Brain microvascular endothelial cell (primary cell): ENCODE measurements at places on chromosomes 7 and 10.

- no peak for DNase-seq
Observed at GRCh38 chr7:75963381-75963995, 30.9 kb downstream of the TMEM120A start.

- no peak for DNase-seq
Observed at GRCh38 chr10:36087006-36088005, 445.2 kb upstream of the FZD8 start.

DNA sequence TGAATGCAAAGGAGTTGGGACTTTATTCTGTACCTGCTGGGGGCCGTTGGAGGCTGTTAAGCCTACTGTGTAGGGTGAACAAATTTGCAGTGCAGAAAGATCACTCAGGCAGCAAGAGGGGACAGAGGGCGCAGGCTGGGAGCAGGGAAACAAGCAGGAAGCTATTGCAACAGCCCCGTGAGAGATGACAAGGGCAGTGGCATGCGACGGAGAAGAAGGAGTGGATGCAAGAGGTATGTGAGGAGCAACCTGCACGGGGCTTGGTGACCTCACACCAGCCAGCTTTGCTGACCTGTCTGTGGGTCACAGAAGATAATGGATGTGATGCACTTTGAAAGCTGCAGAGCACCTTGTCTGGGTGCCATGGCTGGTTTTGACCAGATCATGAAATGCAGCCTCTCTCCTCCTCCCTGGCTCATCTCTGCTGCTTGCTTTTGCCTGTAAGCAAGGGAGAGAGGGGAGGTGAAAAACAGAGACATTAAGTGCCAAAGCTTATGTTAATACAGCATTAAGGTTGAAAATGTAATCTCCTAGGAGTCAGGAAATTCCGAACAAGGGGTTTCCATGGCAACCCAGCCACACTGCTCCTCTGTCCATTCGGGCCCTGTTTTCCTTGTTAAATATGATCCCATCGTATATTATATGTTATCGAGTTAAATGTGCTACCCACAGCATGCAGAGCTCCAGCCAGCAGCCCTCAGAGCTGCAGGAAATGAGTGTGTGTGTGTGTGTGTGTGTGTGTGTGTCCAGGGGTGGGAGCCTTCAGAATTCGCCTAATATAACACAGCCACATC, 314.3 kb upstream of the ZMIZ1 start:
- DNase-seq: peak; percentile 87

- DNase-seq: no peak
Observed at GRCh38 chr7:70726294-70726693, 405.6 kb upstream of the GALNT17 start.

GRCh38 chr7:49976238-49976637, 116.8 kb downstream of the ZPBP start:
- DNase-seq: no peak

DNA sequence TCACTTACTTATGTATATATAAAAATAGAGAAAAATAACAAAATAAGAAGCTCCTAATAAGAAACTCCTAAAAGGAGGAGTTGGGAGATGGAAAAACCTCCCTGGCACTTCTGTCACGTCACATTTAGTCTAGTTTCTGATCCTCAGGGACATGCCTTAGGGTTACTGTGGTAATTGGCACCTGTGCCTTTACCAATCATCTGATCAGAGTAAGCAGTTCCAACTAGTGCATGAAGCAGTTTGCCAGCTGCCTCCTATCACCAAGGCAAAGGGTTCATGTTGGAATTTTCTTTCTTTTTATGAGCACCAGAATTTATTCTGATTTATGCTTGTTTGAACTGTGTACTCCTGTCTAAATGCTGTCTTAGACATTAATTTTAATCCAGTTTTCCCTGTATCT, 49.9 kb downstream of the ARL4A start:
- DNase-seq: no peak

DNA sequence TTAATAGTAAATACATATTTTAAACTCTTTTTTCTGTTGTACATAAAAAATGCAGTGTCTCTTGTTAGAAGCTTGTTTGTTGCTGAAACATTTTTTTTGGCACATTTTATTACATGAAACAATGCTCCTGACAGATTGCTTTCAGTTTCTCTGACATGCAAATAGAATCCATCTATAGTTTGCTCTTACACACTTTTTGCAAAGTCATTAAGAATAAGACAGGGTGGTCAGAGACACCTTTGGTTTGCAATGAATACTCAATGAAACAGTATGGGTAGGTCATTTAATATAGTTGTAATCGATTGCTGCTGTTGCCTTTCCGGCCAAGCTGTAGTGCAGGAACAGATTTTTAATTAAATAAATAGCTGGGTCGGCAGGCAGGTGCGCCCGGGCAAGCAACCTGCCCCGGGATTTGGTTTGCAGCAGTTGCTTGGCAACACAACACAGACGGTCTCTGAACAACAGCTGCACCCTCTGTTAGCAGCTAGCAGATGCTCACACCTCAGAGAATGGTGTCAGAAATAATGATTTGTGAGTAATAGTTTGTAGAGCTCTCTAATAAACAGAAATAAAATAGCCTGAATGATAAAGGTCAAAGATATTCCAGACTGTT, 115.7 kb upstream of the CACNA2D1 start:
- DNase-seq: no peak

- peak; percentile 84 for DNase-seq
Observed at GRCh38 chr10:21100871-21101514, 203.9 kb upstream of the NEBL start.
